K562 (cell line): ENCODE measurements at places on chromosomes 5 and 9. TPM values are rescaled to one million over a fixed set of nuclear protein-coding genes. Genes with fewer than 3 reads are reported as not detected.

DNA sequence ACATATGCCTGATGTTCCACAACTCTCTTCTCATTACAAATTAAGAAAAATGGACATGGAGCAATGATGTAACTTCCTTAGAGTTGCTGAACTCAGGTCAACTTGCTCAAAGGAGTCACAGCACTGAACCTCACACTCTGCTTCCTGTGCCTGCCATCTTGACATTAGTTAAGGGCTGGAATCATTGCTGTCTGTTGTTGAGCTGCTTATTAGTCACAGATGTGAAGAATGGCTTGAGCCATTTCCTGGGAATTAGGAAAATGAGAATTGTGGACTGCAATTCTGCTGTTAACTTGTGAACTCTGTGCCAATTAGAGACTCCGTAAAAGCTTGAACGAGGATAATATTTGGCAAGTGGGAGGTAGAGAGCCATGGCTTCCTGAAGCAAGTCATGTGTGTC lies 212.0 kb downstream of the ADAMTS12 start:
- no peaks in the 10 kb centered on the region for H3K36me3 ChIP-seq
- no peak overlapping the region for H3K27ac ChIP-seq
- no peak for DNase-seq

Gene FREM1
- total RNA-seq, result 0.11 and 0.13 TPM in 2 replicates

GRCh38 chr5:69078921-69079540 lies 14.8 kb upstream of the SLC30A5 start:
- no peaks in the 10 kb centered on the region for H3K36me3 ChIP-seq
- H3K27ac ChIP-seq, result no peak overlapping the region
- no peak overlapping the region for H3K4me3 ChIP-seq
- no peak for DNase-seq
- H3K4me1 ChIP-seq, result peaks cover 12% of the 10 kb centered on the region

- H3K4me3 ChIP-seq, result peak overlapping the region; percentile 97
- peak; percentile 45 for DNase-seq
- H3K27ac ChIP-seq, result peak overlapping the region; percentile 91
- peaks cover 26% of the 10 kb centered on the region for H3K4me1 ChIP-seq
Measured at GRCh38 chr9:136808075-136808805, 492 bp downstream of the RABL6 start.

DNA sequence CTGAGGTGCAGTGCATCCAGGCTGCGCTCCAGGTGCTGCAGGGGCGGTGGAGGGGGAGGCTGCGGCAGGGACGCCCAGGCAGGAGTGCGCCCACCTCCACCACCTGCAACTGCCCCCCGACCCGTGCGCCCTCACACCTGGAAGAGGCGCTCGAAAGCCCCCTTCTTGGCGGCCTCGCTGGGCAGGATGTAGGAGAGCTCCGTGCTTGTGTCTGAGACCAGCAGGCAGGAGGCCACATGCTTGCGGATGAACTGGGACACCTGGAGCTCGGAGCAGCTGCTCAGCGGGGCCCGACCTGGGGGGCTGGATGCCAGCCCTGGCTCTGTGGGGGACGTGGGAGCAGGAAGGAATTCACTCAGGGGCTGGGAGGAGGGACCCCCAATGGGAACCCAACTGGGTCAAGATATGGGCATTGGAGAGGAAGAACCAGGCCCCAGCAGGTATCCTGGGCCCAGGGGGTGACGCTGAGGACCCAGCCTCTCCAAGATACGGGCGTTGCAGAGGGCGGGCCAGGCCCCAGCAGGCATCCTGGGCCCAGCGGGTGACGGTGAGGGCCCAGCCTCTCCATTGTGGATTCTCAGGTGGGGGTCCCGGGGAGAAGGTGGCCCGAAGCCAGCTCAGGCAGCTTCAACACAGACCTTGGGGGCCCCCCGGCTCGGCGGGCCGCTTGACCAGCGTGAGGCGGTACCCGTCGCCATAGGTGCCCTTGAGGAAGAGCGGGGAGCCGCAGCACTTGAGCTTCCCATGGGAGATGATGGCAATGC lies 13.1 kb downstream of the ABCA2 start:
- no peak overlapping the region for H3K27ac ChIP-seq
- H3K36me3 ChIP-seq, result no peaks in the 10 kb centered on the region
- H3K27me3 ChIP-seq, result no peaks in the 10 kb centered on the region
- H3K4me1 ChIP-seq, result no peaks in the 10 kb centered on the region
- no peak overlapping the region for H3K4me3 ChIP-seq

DNA sequence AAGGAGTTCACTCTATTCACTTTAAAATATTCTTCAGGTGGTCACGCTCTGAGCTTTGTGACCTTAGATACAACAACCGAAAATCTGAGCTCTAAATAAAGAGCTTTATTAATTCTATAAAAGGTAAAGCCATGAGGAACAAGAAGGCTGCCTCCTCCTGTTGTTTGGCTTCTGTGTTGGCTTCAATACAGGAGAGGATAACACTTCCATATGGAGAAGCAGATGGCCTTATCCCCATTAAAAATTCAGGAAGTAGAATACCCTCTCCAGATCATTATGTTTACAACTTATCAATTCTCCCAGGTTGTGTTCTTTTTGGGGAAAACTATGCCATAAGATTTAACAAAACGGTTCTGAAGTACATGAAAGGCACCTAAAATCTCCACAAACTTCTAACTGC lies 128.4 kb downstream of the TTC39B start:
- H3K27me3 ChIP-seq, result no peaks in the 10 kb centered on the region
- H3K27ac ChIP-seq, result no peak overlapping the region
- H3K4me1 ChIP-seq, result no peaks in the 10 kb centered on the region
- DNase-seq, result no peak
- H3K36me3 ChIP-seq, result no peaks in the 10 kb centered on the region
- H3K4me3 ChIP-seq, result no peak overlapping the region

- peak overlapping the region; percentile 65 for H3K4me3 ChIP-seq
- peaks cover 35% of the 10 kb centered on the region for H3K36me3 ChIP-seq
- H3K27me3 ChIP-seq, result no peaks in the 10 kb centered on the region
- peak overlapping the region; percentile 39; the same call in 2 of the 3 replicates for H3K27ac ChIP-seq
Measured at GRCh38 chr5:90476391-90476790, 1.7 kb downstream of the POLR3G start.
